Activated B cell treated with CpG ODN at 0.5 μM for 24 hours (primary cell): ENCODE measurements at places on chromosomes 4 and X. TPM values are rescaled to one million over a fixed set of nuclear protein-coding genes. Genes with fewer than 3 reads are reported as not detected.

Gene CCKAR
- not detected in 2 replicates for total RNA-seq

Gene NPNT
- not detected in 2 replicates for total RNA-seq

Gene CT83
- not detected in 2 replicates for total RNA-seq

Gene MAGEE2
- total RNA-seq: not detected in 2 replicates

Gene LUZP4
- not detected in 2 replicates for total RNA-seq

Gene CT45A5
- total RNA-seq: not detected in 2 replicates

Gene CSAG1
- total RNA-seq: not detected in 2 replicates

Gene IL15
- 3.4 and 3.5 TPM in 2 replicates for total RNA-seq

Gene SPANXD
- not detected in 2 replicates for total RNA-seq

Gene RBMXL3
- total RNA-seq: not detected in 2 replicates

Gene PWWP3B
- total RNA-seq: not detected in 2 replicates

Gene HSFX2
- total RNA-seq: 0.33 and 0.51 TPM in 2 replicates

Gene BCAP31
- total RNA-seq: 90.5 and 90.7 TPM in 2 replicates
